Stimulated activated CD4-positive, alpha-beta T cell treated with anti-CD3 and anti-CD28 coated beads, Interleukin-1b, Interleukin-23, amount 100 ng/mL, for 1 hour (primary cell): ENCODE measurements at places on chromosomes 4 and X.
A peak's percentile ranks its signal among the peaks of the same experiment; 100 is the strongest.

GRCh38 chrX:70769659-70770227, 138.8 kb downstream of the TEX11 start:
- DNase-seq = no peak

GRCh38 chrX:110021258-110022022, 18.5 kb downstream of the TMEM164 start:
- DNase-seq = no peak

DNA sequence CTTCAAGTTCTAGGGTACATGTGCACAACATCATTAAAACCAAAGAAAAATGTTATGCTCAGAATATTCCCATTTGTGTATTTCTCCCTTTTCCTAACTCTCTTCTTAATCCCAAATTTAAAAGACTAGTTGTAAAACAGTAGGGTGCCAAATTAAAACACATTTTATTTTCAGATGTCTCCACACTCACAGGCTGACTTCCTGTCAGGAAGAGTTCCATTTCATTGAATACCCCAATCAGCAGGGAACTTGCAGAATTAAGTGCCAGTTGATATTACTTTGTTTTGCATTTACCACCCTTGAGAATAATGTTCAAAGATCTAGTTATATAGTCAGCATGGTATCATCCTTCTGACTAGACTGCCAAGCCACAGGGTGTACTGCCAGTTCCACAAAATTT, 207.9 kb downstream of the MAB21L2 start:
- DNase-seq = no peak

DNA sequence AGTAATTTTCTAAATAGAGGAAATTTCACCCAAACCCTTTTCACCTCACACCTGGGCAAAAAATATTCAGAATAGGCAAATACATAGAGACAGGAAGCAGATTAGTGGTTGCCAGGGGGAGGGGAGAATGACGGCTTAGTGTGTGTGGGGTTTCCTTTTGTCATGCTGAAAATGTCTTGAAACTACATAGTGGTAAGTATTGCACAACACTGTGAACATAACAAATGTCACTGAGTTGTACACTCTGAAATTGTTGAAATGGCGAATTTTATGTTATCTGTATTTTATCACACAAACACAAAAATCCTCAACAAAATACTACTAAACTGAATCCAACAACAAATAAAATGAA, 60.7 kb upstream of the PLAC1 start:
- DNase-seq = no peak

DNA sequence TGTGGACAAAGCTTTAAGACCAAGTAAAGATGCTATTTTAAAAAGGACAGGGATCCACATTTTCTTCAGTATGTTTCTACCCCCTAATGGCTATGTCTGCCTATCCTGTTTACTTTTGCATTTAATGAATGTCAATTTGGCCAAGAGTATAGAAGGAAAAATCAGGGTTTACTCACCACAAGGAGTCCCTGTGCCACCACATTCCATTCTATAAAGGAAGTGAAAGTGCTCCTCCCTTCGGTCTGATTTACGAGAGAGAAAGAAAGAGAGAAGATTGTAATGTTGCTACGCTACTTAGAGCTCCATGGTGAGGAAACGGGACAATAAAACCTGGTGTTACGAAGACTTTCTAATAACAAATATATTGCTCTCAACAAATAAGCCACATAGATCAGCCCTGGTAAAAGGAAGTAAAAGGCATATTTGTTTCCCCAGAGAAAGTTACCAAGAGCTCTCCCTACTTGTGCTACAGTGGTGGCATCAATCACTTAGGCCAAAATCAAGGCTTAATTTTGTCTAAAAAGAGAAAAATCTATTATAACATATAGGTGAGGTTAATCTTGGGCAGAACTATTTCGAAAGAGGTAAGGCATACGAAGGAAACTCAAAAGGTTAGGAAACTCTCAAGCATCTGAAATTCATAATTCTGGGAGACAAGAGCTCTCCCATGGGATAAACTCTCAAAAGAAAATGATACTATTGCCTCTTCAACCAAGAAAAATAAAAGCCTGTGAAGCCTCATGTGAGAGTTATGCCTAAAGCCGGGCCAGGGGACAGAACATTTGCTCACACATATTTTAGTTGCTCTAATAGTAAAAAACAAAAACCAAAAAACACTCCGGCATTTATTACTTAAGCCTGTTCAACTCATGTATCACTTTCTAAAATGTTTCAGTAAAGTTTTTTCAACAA, 29.5 kb downstream of the TAPT1 start:
- no peak for DNase-seq

- DNase-seq = no peak
Observed at GRCh38 chr4:76799718-76800117, 98.2 kb downstream of the SOWAHB start.

GRCh38 chr4:43766648-43767047, 682.0 kb downstream of the KCTD8 start:
- no peak for DNase-seq

DNA sequence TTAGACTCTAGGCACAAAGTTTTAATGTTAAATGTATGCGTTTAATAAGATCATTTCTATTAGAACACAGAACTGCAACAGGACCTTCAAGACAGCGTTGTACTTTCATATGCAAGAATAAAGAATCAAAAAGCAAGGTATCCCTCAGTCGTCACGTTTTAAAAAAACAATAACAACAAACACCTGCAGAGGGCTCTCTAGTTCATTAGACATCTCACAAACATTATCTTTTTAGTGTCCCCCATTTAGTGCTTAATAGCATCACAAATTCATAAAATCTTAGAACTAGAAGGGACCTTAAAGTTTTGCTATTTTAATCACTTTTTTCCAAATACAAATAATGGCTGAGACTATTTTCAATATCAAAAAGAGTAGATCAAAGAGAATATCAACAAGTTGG, 236.6 kb downstream of the DCHS2 start:
- DNase-seq = no peak

- DNase-seq = no peak
Observed at GRCh38 chr4:66921433-66921832, 623.9 kb downstream of the CENPC start.

DNA sequence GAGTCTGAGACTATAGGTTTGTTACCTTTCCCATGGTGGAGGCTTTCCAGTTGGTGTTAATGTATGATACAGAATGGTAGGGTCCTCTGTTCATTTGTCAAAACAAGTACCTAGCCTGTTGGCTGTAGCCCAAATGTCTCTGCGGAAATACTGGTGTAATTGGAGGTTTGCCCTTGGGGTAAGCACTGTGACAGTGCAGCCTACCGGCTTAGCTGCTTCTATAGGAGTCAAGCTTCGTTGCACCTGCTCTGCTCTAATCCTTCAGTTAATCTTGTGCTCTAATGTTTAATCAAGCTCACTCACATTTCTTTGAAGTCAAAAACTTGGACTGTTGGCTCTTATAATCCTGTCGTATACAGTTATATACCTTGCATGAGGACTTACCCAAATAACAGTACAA, 203.4 kb downstream of the CCNG2 start:
- DNase-seq = no peak

- DNase-seq = no peak
Observed at GRCh38 chrX:154785716-154786115, 19.6 kb downstream of the MPP1 start.

- no peak for DNase-seq
Observed at GRCh38 chrX:43589735-43590134, 66.4 kb upstream of the MAOA start.

DNA sequence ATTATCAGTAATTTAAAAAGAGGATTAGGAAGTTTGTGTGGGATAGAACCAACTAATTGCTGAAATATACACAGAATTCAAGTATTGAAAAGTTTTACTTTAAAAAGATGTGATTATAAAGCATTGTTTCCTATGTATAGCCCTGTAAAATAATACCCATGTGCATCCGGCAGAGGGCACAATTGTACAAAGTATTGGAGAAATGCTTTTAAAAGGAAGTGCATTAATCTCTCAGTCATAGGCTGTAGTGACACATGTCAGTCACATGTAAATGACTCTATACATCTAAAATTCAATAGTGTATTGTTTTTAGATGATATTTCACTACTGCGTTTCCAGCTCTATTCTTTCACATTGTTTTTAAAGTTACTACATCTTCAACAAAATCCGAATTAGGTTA, 9.7 kb upstream of the GEMIN8 start:
- peak; percentile 18 for DNase-seq

DNA sequence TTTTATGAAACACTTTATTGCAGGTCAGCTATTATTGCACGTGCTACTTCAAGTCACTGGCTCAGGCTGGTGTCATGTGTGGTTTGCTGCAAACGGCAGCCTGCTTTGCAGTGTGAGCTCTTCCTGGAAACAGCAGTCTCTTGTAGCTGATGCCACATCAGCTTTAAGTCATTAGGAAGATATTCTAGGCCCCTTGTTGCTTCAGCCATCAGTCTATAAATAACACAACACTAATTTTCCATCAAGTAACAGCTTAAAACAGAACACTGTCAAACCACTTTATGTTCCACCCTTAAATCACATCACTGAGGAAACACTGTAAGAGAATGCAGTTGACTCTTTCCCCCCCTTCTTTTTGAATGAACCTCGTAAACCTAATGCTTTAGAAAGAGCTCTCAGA, 93.8 kb downstream of the GATB start:
- no peak for DNase-seq

- DNase-seq = no peak
Observed at GRCh38 chr4:168931215-168931650, 78.8 kb downstream of the CBR4 start.

DNA sequence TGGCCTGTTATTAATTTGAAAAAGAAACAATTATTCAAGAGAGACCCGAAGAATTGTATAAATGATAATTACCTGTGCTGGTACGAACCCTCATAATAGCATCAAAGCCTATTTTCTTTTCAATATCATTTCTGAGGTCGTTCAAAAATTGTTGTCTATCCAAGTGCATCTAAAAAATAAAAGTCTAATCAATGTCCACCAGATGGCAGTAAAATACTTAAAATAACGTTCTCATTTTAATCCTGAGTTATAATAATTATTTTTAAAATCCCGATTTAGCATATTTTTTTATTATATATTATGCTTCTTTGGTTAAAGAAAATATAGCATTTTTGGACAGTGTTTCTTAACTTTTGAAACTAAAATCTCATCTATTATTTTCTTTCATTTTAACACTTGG, 55.7 kb downstream of the METTL14 start:
- DNase-seq = no peak

DNA sequence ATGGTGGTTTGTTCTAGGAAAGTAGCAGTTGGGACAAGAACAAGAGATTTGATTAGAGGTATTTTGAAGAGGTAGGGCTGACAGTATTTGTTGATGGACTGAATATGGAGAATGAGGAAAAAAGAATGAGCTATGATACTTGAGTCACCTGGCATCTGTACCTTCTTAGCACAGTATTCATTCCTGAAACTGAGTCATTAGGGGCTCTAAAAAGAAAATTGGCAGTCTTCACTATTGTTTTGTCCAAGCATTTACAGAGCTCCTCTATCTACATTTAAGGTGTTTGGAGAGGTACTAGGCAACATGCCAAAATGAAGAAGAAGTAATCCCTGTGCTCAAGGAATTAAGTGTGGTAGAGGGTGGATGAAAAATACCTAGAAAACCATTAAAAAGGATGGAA, 165.8 kb downstream of the SHROOM4 start:
- no peak for DNase-seq

DNA sequence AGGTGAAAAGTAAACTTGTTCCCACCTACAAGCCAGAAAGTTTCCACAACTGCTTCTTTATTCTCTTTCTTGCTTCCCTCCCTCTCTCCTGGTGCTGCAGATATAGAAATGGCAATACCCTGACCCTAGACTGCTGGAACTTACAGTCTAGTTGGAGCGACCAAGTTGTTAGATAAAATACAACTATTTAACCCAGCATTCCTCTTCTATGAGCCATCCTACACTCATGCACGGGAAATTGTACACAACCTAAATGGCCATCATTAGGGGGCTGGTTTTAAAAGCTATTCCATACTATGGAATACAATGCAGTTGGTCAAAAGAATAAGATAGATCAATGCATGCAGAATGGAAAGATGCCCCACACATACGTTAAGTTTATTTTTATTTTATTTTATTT, 41.1 kb downstream of the PJA1 start:
- DNase-seq = no peak

- DNase-seq = no peak
Observed at GRCh38 chr4:77121736-77122240, 35.2 kb upstream of the CCNG2 start.

DNA sequence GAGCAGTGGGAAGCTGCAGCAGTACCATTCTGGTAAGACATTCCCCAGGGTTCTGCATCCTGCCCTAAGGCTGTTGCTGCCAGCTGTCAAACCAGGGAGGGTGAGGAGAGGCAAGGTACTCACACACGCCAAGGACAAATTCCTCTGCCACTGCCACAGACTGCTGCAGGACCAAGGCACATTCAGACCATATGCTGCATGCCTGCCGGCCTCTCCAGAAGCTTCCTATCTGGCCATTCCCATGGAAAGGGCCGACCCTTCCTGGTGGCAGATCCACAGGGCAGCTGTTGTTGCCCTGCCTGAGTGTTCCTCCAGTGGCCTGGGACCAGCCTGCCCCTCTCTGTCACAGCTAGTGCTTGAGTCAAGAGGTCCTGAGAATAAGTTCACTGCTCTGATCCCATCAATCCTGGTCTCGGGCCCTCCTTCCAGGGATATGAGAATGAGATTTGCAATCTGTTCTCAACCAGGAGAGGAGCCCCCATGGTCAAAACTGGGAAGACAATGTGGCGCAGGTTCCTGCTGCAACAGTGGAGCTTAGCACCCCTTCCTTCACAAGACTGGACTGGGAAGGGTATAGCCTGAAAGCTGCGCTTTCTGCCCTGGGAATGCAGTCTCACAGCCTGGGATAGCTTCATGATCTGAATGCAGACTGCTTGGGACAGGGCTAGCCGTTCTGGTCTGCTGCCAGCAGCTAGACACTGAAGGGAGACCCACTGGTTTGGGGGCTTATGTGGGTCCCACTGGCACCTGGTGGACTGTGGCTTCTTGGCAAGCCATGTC, 342.5 kb upstream of the NDST3 start:
- no peak for DNase-seq

DNA sequence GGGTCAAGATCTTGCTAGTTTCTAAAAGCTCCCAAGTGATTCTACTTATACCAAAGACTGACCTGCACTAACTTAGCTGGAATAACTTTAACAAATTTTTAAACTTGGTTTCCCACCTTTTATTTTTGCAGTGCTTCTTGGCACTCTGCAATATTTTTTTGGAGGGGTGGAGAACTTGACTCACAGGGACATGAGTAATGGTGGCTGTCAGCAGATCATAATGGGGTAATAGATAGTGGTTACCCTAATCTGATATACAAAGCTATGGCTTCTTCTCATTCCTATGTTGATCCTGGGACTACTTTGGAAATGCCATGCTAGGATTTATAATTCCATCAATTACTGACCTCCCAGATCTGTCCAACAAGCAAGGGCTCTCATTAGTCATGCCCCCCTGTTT, 295.7 kb downstream of the GPAT3 start:
- DNase-seq = no peak

- DNase-seq = no peak
Observed at GRCh38 chr4:97027728-97028410, 1115.4 kb downstream of the STPG2 start.

GRCh38 chrX:29285664-29286063, 698.4 kb downstream of the IL1RAPL1 start:
- no peak for DNase-seq

- DNase-seq = no peak
Observed at GRCh38 chr4:80208610-80209339, 11.5 kb downstream of the PRDM8 start.
